ENCODE measurements at places on chromosomes 6 and 20.

DNA sequence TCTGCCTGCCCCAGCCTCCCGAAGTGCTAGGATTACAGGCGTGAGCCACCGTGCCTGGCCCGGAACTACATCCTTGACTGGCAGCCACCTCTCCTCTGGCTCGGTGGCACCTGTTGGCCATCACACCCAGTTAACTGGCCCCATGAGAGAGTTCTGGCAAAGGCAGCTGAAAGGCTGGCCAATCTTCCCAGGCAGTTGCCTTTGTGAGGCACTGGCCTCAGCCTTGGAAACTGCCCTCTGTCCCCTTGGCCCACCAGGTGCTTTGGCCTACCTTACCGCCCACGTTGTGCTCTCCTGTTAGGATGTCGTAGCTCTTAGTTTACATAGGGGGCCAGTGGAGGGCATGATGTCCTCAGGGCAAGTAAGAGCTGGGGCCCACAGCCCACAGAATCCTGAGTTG is 9.6 kb upstream of the MANBAL start:
- no peak for DNase-seq

DNA sequence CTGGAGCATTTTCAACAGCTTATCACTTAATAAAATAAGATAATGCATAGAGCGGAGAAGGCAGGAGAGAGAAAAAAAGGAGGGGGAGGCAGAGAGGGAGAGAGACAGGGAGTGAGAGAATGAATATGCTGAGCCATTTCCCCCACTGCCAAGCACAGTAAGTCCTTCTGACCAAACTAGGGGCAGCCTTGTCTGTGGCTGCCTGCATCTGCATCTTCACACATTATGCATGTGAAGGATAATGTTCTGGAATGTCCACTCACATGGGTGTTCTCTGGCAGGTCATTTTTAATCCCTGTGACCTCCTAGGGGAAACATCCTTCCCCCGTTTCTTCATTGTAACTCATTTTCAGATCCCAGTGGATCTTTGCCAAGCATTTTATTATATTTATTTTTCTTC is 269.3 kb downstream of the FOXA2 start:
- DNase-seq: no peak

- peak; percentile 58 for DNase-seq
These were observed 311.6 kb downstream of the CDC5L start for GRCh38 chr6:44699082-44699481.

DNA sequence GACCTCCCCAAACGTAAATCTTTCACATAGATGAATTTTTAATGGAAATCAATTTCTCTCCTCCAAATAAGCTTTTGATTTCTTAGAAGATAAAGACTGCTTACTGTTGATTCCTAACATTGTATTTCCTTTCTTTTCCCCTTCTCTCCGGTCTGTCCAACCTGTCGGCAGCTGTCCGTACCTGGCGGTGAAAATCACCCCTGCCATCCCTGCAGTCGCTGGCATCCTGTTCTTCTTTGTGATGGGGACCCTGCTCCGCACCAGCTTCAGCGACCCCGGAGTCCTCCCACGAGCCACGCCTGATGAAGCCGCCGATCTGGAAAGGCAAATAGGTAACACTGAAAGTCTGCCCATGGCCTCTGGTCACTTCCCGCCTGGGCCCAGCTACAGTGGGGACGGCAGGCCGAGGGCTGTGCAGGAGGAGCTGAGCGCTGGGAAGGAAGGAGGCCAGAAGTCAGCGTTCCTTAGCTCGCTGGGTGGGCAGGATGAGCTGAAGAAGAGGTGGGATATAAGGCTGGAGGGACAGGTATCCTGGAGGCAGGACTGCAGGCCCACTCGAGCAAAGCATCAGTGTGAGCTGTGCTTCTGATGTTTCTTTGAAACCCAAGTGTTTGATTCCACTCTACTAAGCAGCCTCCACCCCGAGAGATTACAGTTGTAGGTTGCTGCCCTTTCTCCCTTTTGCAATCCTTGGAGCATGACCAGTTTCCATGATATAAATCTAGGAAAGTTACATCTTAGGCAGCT is 161.6 kb downstream of the ZDHHC14 start:
- no peak for DNase-seq
